ENCODE measurements at places on chromosomes 13 and 19. TPM values are rescaled to one million over a fixed set of nuclear protein-coding genes. Genes with fewer than 3 reads are reported as not detected.

The CEACAM20 gene
- not detected for total RNA-seq

The TUBA3C gene
- total RNA-seq = not detected

The MED25 gene
- 20.9 TPM for total RNA-seq

The DAPK3 gene
- 122 TPM for total RNA-seq

The EFNA2 gene
- not detected for total RNA-seq

The DHPS gene
- 50.4 TPM for total RNA-seq

The VSTM1 gene
- not detected for total RNA-seq

The FAM216B gene
- total RNA-seq = under 0.01 TPM

The KLK14 gene
- not detected for total RNA-seq

The ZNF175 gene
- 7.6 TPM for total RNA-seq

The PROZ gene
- total RNA-seq = not detected

The PSG4 gene
- under 0.01 TPM for total RNA-seq

The SLC8A2 gene
- under 0.01 TPM for total RNA-seq

The NDUFA11 gene
- total RNA-seq = 265 TPM

The SERPINE3 gene
- not detected for total RNA-seq

GRCh38 chr13:49540552-49540951 lies 44.8 kb downstream of the PHF11 start:
- DNase-seq = no peak

GRCh38 chr19:58558623-58559274 lies 338 bp upstream of the UBE2M start:
- DNase-seq = peak; percentile 100

DNA sequence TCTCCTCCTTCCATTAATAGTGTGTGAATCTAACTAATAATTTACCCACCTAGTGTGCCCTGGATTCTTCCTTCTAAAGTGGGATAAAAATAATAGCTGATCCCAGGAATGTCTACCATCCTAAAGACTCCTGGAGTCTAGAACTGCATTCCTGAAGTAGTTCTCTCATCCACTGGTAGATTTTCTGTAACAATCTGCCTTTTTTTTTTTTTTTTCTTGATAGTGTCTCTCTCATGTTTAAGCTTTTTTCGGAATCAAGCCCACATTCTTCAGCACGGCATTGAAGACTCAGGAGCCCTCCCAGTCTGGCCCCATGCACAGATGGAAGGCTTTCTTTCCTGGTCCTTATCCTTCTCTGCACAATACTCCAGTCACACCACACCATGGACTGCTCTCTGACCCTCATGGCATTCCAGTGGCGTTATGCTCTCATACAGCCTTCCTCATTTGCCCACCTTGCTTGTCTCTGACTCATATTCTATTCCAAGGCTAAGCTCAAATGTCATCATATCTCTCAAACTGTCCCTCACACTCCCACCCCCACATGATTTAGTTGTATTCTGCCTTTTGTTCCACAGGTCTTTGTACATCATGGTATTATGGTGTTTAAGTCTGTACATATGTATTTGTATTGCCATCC lies 68.7 kb upstream of the FRY start:
- no peak for DNase-seq

- DNase-seq = peak; percentile 96
Measured at GRCh38 chr13:110616103-110617101, 1.1 kb downstream of the NAXD start.

DNA sequence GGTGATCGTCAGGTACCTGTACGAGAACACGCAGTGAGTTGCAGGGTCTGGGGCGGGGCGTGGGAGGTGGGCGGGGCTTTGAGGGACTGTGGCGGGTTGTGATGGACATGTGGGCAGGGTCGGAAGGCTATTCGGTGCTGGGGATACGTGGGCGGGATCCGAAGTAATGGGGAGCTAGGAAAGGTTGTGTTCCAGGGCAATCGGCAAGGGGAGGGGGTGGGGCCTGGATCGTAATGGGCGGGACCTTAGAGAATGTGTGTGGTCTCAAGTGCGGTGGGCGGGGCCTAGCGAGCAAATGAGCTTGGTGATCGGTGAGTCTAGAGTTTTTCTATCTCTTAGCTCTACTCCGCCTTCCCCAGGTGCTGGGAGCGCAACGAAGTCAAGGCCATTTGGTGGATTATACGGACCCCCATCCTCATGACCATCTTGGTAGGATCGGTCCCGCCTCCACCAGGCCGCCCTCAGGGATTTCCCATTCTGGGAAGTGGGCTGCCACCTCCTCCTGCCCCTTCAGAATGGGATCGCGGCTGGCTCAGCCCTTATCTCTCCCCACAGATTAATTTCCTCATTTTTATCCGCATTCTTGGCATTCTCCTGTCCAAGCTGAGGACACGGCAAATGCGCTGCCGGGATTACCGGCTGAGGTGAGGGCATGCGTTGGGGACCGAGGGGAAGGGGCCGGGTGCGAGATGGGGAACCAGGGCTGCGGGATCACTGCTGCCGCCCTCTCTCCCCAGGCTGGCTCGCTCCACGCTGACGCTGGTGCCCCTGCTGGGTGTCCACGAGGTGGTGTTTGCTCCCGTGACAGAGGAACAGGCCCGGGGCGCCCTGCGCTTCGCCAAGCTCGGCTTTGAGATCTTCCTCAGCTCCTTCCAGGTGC lies 9.6 kb downstream of the GIPR start:
- peak; percentile 93 for DNase-seq

GRCh38 chr19:49316284-49316683 lies 8.7 kb downstream of the SLC6A16 start:
- no peak for DNase-seq

DNA sequence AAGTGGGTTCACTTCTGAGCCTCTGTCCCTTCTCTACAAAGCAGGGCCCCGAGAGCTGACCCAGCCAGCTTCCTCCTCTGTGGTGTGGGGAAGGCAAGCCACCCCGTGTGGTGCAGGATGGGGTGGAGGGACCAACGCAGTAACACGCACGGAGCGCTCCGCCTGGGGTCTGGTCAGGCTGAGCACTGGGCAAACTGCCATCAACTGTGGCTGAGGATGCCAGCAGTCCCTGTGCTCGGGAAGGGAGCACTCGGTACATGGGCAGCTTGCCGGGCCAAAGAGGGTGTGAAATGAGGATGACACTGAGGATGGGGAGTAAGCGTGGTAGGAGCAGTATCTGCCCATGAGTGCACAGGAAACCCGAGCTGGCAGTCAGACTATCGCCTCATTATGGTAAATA lies 7.6 kb upstream of the GMIP start:
- DNase-seq = peak; percentile 89

GRCh38 chr13:101474419-101474957 lies 22.0 kb downstream of the ITGBL1 start:
- DNase-seq = no peak

GRCh38 chr13:45412274-45413049 lies 5.7 kb downstream of the SLC25A30 start:
- peak; percentile 4 for DNase-seq

DNA sequence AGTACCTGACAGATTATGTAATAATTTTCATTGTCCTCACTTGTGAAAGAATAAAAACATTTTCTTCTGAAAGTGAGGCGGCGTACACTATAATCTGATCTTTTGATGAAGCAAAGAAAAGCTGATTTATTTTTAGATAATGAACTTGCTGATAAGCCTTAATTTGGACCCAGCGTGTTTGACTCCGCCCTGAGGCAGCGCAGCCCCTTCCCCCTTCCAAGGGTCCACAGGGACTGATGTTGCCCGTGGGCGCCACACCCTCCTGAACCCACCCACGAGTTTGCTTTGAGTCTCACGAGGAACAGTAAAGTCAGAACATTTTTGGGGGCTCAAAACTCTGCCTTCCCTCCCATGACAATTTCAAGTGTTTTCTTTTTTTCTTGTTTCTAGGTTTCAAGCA lies 40.0 kb downstream of the TEX29 start:
- DNase-seq = no peak

DNA sequence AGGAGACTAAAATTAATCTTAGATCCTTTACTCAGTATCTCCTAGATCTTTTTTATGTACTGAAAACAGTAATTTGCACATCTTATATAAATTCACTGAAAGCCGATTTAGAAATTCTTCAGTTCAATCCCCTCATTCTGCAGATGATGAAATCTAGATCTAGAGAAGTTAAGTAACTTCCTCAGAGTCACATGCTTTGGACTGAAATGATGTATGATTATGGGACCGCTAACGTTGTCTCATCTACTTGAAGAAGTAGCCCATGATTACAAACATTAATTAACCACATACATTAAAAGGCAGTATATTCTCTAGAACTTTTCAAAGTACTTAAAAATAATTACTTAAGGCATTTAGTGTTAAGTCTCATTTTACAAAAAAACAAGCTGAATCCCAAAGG lies 37.8 kb downstream of the ELF1 start:
- no peak for DNase-seq

GRCh38 chr19:30135797-30136196 lies 193.8 kb downstream of the URI1 start:
- no peak for DNase-seq

- DNase-seq = no peak
Measured at GRCh38 chr13:79457390-79457789, 23.6 kb upstream of the NDFIP2 start.

DNA sequence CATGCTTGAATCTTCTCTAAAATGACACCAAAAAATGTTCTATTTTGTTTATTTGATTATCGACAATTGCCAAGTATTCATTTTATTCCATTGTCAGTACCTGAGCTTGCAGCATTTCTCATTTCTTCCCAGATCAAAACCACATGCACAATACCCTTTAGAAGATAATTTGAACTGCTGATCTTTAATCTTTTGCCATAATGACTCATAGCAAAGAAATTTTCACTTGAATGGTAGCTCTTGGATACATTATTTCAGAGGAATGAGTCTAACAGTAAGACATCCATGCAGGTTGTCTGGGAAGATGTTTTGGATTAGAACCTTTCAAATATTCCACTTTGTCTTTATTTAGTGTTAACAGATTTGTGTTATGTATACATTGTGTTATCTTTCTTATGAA lies 42.0 kb upstream of the RXFP2 start:
- no peak for DNase-seq

DNA sequence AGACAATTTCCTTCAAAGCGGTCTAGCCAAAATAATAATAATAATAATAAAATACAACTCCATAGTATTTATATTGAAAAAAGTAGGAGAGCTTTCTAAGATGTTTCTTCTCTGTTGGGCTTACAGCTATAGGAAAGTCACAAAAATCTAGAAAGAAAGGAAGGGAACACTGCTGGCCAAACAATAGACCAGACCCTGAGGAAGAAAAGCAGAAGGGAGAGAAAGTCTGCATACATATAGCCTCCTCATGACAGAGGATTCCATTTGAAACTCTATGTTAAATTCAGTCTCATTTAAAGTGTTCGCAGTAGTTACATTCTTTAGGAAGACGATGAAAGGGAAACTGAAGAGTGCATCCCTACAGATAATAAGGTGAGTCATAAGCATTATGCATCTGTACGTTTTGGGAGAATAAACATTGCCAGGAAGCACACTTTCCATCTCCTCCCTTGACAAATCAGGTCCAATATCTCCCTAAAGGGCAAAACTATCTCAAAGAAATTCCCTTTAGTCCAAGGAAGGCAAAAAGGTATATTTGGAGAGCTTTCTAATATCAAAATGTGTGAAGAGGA lies 86.5 kb downstream of the PCDH9 start:
- DNase-seq = no peak
